ENCODE measurements at places on chromosomes 12 and 14.

GRCh38 chr12:25501549-25501948 is 51.5 kb downstream of the LMNTD1 start:
- DNase-seq = no peak

- DNase-seq = no peak
Measured at GRCh38 chr12:89846473-89847055, 137.9 kb upstream of the ATP2B1 start.

GRCh38 chr12:58099476-58099875 is 158.1 kb downstream of the ATP23 start:
- no peak for DNase-seq

DNA sequence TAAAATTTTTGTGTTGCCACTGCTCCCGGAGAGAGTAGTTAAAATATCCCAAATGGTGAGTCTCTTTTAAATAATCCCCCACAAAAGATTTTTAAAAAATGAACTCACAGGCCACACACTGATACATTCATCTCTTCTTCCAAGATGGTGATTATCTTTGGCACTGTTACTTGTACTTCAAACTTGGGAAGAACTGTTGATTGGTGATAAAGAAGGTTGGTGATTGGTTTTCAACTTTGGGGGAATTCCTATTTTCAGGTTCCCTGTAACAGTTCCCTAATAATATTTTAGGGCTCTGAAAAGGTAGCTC is 6.6 kb downstream of the A2M start:
- no peak for DNase-seq

- no peak for DNase-seq
Measured at GRCh38 chr14:105854600-105855245, 328.3 kb downstream of the TMEM121 start.

DNA sequence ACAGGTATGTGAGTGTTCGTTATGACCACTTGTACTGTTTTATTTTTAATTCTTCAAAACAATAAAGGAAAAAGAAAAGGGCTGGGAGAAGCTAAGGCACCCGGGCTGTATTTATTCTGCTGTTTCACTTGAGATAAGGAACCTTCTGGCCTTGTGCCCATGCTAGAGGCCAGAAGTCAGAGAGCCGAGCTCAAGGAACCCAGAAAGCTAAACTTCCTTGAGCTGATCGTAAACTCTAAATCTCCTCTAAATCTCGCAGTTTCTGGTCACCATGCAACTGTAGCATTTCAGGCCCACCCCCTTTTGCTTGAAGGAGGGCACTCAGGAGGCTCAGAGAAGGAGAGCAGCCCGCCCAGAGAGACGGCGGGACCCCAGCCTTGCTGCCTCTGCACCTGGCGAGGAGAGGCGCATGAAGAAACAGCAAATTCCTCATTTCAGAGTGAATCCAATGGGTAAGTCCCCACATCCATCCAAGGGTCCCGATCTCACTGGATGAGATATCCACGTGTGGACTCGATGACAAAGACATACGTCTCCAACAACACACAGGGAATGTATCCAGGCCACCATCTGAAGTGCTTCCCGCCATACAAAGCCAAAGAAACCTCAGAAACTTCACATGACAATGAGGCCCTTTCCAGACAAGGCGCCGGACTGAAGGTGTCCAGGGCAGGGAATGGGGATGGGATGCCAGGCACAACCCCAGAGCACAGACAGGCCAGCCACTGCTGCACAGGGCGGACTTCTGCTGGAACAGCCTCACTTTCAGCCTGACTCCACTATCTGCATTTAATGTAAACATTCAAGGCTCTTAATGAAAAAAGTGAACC is 14.6 kb downstream of the CCDC88C start:
- no peak for DNase-seq

DNA sequence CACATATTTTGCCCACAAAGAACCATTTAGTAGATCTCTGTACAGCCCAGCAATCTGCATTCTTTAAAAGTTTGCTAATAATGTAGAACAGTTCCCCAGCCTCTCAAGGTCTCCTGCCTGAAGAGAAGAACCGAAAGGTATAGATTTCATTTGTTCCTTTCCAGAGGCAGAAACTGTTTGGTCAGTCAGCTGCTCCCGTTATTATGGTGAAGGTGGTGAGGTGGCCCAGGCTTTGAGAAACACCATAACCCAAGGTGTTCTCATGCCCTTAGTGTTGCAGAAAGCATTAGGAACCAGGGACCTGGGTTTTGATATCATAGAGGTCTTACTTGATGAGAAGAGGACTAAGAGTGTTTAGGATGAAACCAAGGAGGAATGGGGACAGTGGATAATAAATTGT is 65.3 kb downstream of the SUSD6 start:
- no peak for DNase-seq

GRCh38 chr14:49134940-49135339 is 451.2 kb downstream of the RPS29 start:
- DNase-seq = no peak

GRCh38 chr12:124620606-124621295 is 53.3 kb upstream of the NCOR2 start:
- DNase-seq = no peak

DNA sequence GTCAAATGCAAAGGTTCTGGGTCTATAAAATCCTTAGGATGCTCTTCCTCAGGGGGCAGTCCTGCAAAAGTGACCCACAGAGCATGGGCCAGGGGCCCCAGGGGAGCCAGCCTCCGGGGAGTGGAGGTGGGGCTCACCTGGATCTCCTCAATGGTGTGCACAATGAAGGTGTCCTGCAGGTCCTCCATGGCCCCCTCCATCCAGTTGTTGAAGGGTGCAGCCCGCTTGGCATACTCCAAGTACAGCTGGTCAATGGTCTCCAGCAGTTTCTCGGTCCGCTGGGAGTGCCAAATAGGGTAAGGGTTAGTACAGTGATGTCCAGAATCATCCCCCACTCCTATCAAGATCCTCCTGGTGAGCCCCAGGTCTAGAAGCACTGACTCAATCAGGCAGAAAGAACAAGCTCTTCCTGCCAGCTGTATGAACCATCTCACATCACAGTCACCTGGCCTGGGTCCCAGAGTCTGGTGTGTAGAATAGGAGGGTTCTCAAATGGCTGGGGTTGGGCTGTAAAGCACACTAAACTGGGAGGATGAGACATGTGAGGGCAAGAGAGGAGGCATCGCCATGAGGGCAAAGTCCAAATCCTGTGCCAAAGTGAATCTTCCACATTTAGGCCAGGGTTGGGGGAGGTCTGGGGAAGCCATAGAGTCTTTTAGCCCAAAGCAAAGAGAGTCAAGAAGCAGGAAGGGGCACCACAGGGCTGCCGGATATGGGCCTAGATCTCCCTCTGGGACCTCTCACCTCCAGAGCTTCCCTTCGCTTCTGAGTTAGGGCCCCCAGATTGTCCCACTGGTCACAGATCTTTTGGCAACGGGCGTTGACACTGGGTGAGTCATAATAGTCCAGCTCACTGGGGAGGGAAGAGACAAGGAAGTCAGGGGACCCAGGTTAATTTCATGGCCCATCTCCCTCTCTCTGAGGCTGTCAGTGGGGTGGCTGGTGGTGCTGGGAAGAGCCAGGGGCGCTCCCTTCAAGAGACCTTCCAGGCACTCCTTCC is 91.5 kb upstream of the ZFP36L1 start:
- no peak for DNase-seq

GRCh38 chr14:102930138-102930752 is 7.8 kb downstream of the AMN start:
- DNase-seq = no peak

- no peak for DNase-seq
Measured at GRCh38 chr12:40870981-40871380, 178.7 kb downstream of the CNTN1 start.

- no peak for DNase-seq
Measured at GRCh38 chr12:92111256-92111655, 34.4 kb downstream of the BTG1 start.

DNA sequence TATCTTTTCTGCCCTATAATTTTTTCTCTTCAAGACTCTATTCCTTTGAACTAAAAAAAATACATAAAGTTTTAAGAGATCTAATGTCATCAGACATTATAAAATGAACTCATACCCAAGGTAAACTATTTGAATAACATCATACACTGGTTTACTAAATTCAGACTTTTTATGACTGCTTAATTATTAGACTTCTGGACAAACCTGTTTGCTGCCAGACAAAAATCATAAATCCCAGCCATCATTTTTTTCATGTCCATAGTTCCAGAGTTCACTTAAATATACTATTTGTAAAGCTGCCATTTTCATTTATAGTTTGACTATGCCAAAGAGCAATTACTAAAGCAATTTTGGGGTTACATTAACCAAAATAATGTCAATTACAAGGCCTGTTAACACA is 34.0 kb downstream of the USP44 start:
- DNase-seq = no peak

- no peak for DNase-seq
Measured at GRCh38 chr12:84397263-84397662, 515.3 kb downstream of the SLC6A15 start.

DNA sequence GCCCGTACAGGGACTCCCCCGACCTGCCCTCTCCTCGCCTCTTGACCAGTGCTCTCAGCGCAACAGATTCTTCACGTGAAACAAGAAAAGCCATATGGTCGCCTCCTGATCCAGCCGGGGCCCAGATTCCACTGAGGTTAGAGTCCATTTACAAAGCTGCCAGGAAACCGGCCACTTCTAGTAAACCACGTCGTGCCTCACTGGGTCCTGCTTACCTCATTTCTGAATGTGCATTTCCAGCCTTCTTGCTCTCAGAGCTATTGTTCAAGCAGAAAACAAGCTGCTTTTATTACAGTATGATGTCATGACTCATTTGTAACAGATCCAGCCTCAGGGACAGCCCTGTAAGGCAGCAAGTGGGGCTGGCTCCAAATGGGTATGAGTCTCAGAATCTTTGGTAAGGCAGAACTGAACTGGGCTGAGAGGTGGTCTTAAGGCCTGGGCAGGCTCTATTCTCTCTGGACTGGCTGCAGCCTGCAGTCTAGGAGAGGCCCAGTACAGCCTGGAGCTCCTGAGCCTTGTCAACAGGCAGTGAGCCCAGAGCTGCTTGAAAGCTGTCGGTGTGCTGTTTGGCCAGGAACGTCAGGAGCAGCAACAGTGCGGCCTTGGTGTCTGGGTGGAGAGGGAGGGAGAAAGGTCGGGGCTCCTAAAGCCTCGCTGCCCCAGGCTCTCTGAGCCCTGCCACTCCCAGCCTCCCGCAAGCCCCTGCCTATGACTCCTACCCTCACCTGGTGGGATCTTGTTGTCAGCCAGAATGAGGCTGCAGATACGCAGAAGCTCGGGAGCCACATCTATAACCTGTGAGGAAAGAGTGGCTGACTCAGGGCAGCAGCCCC is 8.3 kb downstream of the REC8 start:
- DNase-seq = no peak

- no peak for DNase-seq
Measured at GRCh38 chr12:15256761-15257160, 35.5 kb upstream of the RERG start.

GRCh38 chr12:66644151-66644550 is 34.7 kb downstream of the GRIP1 start:
- DNase-seq = no peak

DNA sequence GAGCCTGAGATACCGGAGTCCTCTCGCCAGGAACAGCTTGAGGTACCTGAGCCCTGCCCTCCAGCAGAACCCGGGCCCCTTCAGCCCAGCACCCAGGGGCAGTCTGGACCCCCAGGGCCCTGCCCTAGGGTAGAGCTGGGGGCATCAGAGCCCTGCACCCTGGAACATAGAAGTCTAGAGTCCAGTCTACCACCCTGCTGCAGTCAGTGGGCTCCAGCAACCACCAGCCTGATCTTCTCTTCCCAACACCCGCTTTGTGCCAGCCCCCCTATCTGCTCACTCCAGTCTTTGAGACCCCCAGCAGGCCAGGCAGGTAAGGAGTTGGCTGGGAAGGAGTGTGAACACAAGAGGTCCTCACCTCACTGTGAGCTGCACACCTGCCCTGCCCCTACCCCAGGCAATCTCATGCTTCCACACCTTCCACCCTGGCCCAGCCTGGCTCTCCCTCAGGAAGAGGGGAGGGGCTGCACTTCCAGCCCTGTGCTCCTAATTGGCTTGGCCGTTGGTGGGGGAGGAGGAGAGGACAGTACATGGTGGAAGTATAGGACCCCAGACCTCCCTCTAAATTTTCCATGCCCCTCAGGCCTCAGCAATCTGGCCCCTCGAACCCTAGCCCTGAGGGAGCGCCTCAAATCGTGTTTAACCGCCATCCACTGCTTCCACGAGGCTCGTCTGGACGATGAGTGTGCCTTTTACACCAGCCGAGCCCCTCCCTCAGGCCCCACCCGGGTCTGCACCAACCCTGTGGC is 6.2 kb downstream of the C1QL4 start:
- no peak for DNase-seq

DNA sequence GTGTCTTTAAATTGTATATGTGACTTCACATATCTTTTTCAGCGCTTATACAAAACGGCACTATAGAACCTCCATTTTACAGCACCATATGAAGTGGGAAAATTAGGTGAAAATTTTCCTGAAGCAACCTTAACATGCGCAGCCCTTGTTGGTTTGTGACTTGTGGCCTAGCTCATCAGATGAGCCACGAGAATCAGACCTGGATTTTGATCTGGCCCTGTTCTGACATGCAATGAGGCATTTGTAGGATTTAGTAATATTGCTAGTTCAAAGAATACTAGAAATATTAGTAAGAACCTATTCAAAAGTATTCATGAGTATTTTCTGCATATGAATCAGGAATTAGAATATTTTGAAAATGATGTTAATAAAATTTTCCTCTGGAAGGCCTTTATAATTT is 2.9 kb downstream of the CDKN1B start:
- no peak for DNase-seq

GRCh38 chr12:104622928-104623327 is 166.2 kb downstream of the CHST11 start:
- no peak for DNase-seq

DNA sequence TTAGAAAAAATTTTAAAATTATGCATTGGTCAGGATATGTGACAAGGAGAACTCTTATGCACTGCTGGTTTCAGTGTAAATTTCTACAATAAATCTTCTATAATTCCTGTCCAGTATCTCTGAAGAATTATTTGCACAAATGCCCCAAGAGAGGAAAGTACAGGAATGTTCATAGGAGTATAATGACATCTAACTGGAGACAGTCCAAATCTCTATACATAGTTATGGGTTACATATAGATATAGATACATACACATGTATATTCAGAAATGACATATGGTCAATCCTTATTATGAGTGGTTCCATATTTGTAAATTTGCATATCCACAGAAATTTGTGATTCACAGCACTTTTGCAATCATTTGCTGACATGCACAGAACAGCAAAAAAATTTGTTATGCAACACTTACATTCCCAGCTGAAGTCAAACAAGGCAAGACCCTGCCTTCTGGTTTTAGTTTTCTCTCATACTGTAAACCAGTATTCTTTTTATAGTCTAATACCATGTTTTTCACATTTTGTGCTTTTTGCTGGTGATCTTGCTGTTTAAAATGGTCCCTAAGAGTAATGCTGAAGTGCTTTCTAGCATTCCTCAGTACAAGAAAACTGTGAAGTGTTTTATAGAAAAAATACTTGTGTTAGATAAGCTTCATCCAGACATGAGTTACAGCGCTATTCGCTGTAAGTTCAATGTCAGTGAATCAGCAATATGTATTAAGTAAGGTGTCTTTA is 103.8 kb downstream of the SLC16A7 start:
- no peak for DNase-seq

- DNase-seq = no peak
Measured at GRCh38 chr12:29035112-29035511, 114.0 kb upstream of the FAR2 start.

- no peak for DNase-seq
Measured at GRCh38 chr14:79248771-79249170, 962.5 kb downstream of the DIO2 start.
